ENCODE measurements at places on chromosomes 3 and 15.

- peak; percentile 67 for DNase-seq
Observed at GRCh38 chr15:56496635-56497034, 31.7 kb upstream of the MNS1 start.

DNA sequence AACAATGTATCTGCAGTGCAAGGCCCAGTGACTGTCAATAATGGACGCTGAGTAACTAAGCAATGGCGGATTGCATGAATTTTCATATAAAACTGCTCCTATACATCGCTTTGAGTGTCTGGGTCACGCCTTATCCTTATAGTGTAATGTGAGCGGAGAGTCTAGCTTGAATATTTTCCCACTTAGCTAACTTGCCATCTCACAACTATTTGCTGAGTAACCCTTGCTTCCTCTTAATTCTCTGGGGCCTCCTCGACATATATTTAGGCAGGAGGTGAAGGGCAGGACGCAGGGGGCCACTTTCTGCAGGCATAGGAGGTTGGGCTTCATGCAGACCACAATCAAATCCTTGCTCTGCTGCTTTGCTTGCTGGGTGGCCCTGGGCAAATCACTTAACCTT is 24.0 kb downstream of the ST8SIA2 start:
- no peak for DNase-seq

DNA sequence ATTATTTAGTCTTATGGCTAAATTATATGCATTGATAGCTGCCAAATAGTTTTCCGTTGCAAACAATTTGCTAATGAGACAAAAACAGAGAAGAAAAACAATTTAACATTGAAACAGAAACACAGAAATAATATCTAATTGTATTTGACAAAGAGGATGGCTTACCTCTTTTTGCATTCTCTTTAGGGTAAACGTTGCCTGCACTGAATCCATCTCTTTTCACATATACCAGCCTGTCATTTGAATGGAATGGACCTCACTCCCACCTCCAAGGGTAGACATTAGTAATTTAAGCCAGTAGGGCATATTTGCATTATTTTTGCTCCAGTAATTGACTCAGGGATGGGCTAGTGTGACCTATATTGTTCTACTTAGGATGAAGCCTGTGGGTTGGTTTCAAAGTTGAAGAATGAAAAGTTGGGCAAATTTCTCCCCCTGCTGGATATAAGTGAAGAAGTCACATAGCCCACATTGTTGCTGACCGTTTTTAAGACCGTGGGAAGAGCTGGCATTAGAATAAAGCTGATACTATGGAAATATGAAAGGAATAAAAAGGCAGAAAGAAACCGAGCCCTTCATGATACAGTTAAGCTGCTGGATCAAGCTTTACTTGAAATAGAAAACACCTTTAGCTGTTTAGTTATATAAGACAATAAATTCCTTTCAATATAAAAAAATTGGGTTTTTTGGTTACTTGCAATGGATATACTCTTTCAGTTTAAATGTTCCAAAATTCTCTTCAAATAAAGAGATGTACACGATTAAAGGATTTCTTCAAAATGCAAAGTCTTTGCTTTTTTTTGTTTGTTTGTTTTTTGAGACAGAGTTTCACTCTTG is 26.9 kb downstream of the PIERCE2 start:
- DNase-seq = peak; percentile 11

GRCh38 chr3:144553301-144553700 is 581.7 kb downstream of the DIPK2A start:
- no peak for DNase-seq

DNA sequence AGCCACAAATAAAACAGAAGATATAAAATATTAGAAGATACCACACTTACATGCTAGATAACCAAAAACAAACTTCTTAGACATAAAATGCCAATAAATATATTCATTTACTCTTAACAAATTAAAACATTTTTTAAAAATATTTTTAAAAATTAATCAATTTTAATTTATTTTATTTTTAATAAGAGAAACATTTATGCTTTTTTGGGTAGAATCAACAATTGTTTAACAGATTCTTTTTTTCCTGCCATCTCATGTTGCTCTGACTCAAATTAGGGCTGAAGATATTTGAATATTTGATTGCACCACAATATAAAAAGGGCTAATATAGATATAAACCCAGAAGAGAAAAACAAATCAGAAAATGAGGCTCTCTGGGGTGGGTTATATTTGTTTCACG is 172.6 kb downstream of the GOLGA6L6 start:
- DNase-seq = no peak

GRCh38 chr15:39161096-39161495 is 419.8 kb upstream of the THBS1 start:
- DNase-seq = no peak

GRCh38 chr3:124592658-124593441 is 137.4 kb upstream of the UMPS start:
- DNase-seq = peak; percentile 15

DNA sequence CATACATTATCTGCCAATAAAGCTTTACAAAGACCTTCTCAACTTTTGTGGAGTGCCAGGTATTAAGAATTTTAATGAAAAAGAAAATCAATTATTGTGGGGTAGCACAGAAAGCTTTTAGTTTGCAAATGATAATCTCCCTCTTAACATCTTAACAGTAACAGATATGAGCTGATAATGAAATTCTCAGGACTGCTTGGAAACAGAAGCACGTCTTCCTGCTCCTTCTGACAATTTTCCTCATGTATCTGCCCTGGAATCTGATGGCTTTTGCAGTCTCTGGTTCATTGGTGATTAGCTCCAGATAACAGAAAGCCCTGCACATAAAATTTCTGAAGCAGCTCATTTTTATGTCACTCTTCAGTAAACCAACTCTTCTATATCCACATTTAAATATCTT is 432.4 kb upstream of the PDZRN3 start:
- no peak for DNase-seq

DNA sequence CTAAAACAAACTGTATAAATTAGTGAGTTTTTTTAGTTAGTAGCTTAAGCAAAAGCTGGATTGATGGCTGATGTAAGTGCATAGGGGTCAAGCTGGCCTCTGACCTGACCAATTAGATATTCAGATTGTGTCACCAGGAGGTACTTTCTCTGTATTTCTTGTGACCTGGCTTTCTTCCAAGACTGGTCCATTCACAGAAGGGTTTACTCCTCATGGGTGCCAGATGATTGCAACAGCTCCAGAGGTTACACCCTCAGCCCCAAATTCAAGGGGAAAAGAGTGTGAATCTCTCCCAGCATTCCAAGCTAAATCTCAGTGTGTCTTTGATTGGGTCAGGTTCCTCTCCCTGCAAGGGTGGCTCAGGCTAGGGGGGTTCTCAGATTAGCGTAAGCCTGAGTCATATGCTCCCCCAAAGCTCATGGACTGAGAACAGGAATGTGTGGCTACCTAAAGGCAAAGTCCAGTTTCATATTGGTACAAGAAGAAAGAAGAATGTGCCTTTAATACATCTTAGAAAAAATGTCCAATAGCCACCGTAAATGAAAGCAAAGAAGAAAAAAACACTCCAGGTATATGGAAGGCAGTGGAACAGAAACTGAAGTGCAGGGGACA is 16.5 kb downstream of the PML start:
- no peak for DNase-seq

GRCh38 chr3:64104006-64104405 is 80.7 kb upstream of the PSMD6 start:
- no peak for DNase-seq

DNA sequence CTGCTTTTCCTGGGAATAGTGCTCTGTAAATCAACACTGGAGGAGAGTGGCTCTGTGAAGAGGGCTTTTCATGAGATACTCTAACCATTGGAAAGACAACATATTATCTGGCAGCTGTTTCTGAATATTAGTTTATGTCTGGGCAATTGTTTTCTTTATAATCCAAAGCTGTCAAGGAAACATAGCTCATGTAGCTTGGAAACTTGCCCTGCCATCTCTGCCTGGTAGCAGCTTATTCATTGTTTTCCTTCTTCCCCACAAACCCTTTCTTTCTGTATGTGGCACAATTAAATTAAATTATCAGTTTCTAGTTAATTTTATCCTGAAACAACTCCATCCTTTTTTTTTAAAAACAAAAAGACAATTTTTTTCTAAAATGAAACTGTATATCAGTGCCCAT is 160.0 kb downstream of the EDEM1 start:
- DNase-seq = no peak

DNA sequence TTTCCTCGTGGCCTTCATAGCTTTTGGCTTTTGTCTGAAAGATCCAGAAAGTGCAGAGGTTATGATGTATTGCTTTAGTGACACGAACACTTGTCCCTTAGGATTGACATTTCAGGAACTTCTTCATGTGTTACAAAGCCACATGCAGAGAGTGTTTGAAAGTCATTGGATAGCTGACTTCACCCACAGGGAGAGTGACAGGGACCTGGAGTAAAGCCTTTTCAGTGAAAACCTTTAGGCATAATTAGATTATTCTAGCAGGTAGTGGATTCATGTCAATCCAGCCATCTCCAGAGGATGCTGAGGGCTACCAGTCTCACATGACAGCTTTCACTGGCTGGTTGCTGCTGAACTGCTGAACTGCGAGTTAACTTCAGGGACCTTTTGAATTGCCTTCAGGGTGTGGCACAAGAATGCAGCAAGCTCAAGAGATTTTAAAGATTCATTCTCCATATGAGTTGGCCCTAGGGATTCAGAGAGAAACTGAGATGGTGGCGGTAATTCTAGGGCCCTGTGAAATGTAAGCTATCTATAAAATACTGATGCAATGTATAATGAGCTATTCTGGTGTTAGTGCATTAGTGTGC is 267.0 kb upstream of the GOLIM4 start:
- DNase-seq = no peak

GRCh38 chr3:99532246-99532645 is 106.1 kb upstream of the COL8A1 start:
- no peak for DNase-seq

GRCh38 chr3:9750556-9751411 is 1.0 kb downstream of the OGG1 start:
- no peak for DNase-seq

GRCh38 chr3:8766148-8766547 is 3.3 kb downstream of the OXTR start:
- no peak for DNase-seq

DNA sequence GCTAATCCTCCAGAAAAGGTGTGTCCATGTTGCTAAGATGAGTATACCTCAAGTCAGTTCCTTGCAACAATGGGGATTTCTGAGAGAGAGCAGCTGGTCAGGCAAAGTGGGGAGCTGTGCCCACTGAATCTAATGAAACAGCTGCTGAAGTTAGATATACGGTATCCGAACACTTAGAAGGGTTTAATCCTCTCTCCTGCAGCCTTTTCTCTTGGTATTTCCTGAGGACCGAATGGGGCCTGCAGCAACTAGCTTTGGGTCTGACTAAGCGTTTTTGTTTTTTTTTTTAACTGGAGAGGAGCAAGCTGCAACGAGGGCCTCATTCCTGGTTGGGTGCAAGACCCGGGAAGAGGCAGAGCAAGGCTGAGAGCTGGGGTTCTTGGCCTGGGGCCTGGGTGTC is 37.6 kb upstream of the BNC1 start:
- no peak for DNase-seq

DNA sequence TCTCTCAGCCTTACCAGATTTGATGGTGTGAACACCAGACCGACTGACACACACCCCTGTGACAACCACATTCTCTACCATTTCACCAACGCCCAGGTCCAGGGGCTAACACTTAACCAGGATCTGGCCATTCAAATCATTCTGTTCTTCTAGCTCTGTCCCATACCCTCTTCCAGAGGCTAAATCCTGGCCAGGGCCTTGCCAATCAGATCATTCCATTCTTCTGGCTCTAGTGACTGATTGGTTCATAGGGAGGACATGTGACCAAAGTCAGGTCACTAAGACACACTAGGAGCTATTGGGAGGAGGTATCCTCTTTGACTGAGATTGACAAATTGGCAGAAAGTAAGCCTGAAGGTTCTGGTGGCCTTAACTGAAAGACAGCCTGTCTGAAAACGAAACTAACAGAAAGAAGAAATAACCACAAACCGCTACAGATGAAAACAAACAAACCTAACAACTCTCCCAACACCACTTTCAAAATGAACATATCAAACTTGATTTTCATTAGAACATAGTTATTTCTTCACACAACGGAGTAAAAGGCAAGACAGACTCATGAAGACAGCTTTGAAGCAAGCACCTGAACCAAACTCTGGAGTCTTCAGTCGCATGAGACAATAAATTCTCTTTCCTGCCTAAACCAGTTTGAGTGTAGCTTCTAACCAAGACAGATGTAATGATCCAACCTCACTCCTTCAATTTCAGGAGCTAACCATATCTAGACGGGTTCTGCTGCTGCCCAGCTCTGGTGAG is 68.5 kb downstream of the TRANK1 start:
- peak; percentile 64 for DNase-seq

All from hematopoietic multipotent progenitor cell (in vitro differentiated cells).